ENCODE measurements at places on chromosomes 13 and 19. TPM values are rescaled to one million over a fixed set of nuclear protein-coding genes. Genes with fewer than 3 reads are reported as not detected.

PLEKHF1 gene
- total RNA-seq, result 31.4 TPM

CAMSAP3 gene
- total RNA-seq, result 3.9 TPM

PLVAP gene
- total RNA-seq, result not detected

ZNF221 gene
- total RNA-seq, result 2.7 TPM
